H7 (cell line): ENCODE measurements at places on chromosomes 16 and 17. TPM values are rescaled to one million over a fixed set of nuclear protein-coding genes. Genes with fewer than 3 reads are reported as not detected.

The CASKIN1 gene
- 1.5 and 2.0 TPM in 2 replicates for total RNA-seq

The DRC3 gene
- total RNA-seq = 0.17 and 5.0 TPM in 2 replicates

The DNAI2 gene
- total RNA-seq = not detected in 2 replicates

The ZNF423 gene
- 42.9 and 43.6 TPM in 2 replicates for total RNA-seq

The MYH8 gene
- total RNA-seq = not detected in 2 replicates

The KCNG4 gene
- not detected in 2 replicates for total RNA-seq

The SGCA gene
- total RNA-seq = 0.52 and 1.1 TPM in 2 replicates

The COPRS gene
- total RNA-seq = 49.2 and 69.0 TPM in 2 replicates

The NDEL1 gene
- total RNA-seq = 18.6 and 32.8 TPM in 2 replicates

The ABCC6 gene
- 0.81 and 1.5 TPM in 2 replicates for total RNA-seq

The TP53TG3F gene
- not detected in 2 replicates for total RNA-seq

The CLDN9 gene
- 0.21 and 0.48 TPM in 2 replicates for total RNA-seq

The SMARCD2 gene
- 141 and 144 TPM in 2 replicates for total RNA-seq

The NPIPB13 gene
- total RNA-seq = 1.0 TPM in 1 of 2 replicates, not detected in the other

The PRR35 gene
- total RNA-seq = 0.28 and 0.85 TPM in 2 replicates

The NXN gene
- 127 and 142 TPM in 2 replicates for total RNA-seq

The FGF11 gene
- 12.5 and 20.7 TPM in 2 replicates for total RNA-seq

The FBXL19 gene
- 78.3 and 89.8 TPM in 2 replicates for total RNA-seq

The CPNE7 gene
- 5.9 and 11.8 TPM in 2 replicates for total RNA-seq

The FAM234A gene
- 106 and 120 TPM in 2 replicates for total RNA-seq

The WNK4 gene
- 0.24 and 0.44 TPM in 2 replicates for total RNA-seq

The NFAT5 gene
- total RNA-seq = 7.0 and 10.9 TPM in 2 replicates

The CLEC3A gene
- 0.67 TPM in 1 of 2 replicates, not detected in the other for total RNA-seq

The HEATR9 gene
- not detected in 2 replicates for total RNA-seq
